Dorsolateral prefrontal cortex (tissue), 122 donors: ENCODE measurements at places on chromosomes 11 and 22. TPM values are rescaled to one million over a fixed set of nuclear protein-coding genes. Genes with fewer than 3 reads are reported as not detected.

CYTH4 gene
- 4.7 TPM for total RNA-seq

MARK2 gene
- 62.4 TPM for total RNA-seq

PLCB3 gene
- 8.5 TPM for total RNA-seq

TRIM49 gene
- total RNA-seq = not detected

MUC15 gene
- not detected for total RNA-seq

DDTL gene
- total RNA-seq = not detected

F2 gene
- not detected for total RNA-seq

RFPL1 gene
- 0.87 TPM for total RNA-seq

PKDREJ gene
- not detected for total RNA-seq

MOV10L1 gene
- total RNA-seq = 4.4 TPM

ST14 gene
- total RNA-seq = 3.4 TPM

APOBEC3B gene
- total RNA-seq = not detected

MUC5AC gene
- not detected for total RNA-seq

SAC3D1 gene
- 7.6 TPM for total RNA-seq

SEPTIN3 gene
- 293 TPM for total RNA-seq

KCNK7 gene
- total RNA-seq = 2.2 TPM

C22orf42 gene
- not detected for total RNA-seq

JHY gene
- 9.2 TPM for total RNA-seq

TMPRSS5 gene
- total RNA-seq = 23.1 TPM

LMO2 gene
- 24.4 TPM for total RNA-seq

MS4A2 gene
- not detected for total RNA-seq

JAML gene
- 1.00 TPM for total RNA-seq

PNPLA5 gene
- total RNA-seq = 4.1 TPM

OR51B2 gene
- 0.57 TPM for total RNA-seq

CXCR5 gene
- not detected for total RNA-seq

ELF5 gene
- not detected for total RNA-seq

MRPL23 gene
- total RNA-seq = 43.3 TPM

AHNAK gene
- 88.0 TPM for total RNA-seq

CHRM1 gene
- 51.4 TPM for total RNA-seq

TUBA8 gene
- total RNA-seq = 35.7 TPM

RCOR2 gene
- 11.5 TPM for total RNA-seq

KCNJ1 gene
- 0.63 TPM for total RNA-seq

NXPE2 gene
- 1.0 TPM for total RNA-seq

SCUBE1 gene
- total RNA-seq = 1.4 TPM

CHST1 gene
- 122 TPM for total RNA-seq

ACRV1 gene
- 2.4 TPM for total RNA-seq

MPZL3 gene
- 1.6 TPM for total RNA-seq

SCUBE2 gene
- 3.6 TPM for total RNA-seq

C1QTNF5 gene
- 16.8 TPM for total RNA-seq

HTR3A gene
- total RNA-seq = 0.52 TPM

PDE3B gene
- total RNA-seq = 15.8 TPM

CD3D gene
- total RNA-seq = not detected

GGT1 gene
- total RNA-seq = 18.4 TPM

OR6X1 gene
- total RNA-seq = not detected
